H7 (cell line): ENCODE measurements at places on chromosomes 12 and 14. TPM values are rescaled to one million over a fixed set of nuclear protein-coding genes. Genes with fewer than 3 reads are reported as not detected.

The C3AR1 gene
- total RNA-seq: not detected in 2 replicates

The SLC25A47 gene
- 0.07 and 0.18 TPM in 2 replicates for total RNA-seq

The MAGOHB gene
- total RNA-seq: 23.1 and 29.1 TPM in 2 replicates

The ARHGAP9 gene
- total RNA-seq: 2.6 and 6.3 TPM in 2 replicates

The SOX5 gene
- total RNA-seq: 3.3 and 3.8 TPM in 2 replicates

The TRHDE gene
- total RNA-seq: 0.70 and 3.5 TPM in 2 replicates

The GPX2 gene
- total RNA-seq: 0.63 and 1.3 TPM in 2 replicates

The PLEKHG7 gene
- not detected in 2 replicates for total RNA-seq

The GPR132 gene
- not detected in 2 replicates for total RNA-seq

The COCH gene
- 9.4 and 11.4 TPM in 2 replicates for total RNA-seq

The SSPN gene
- 0.31 and 1.1 TPM in 2 replicates for total RNA-seq

The TDRD9 gene
- not detected in 2 replicates for total RNA-seq

The BDKRB1 gene
- total RNA-seq: 0.41 and 1.4 TPM in 2 replicates

The LRP1-AS gene
- total RNA-seq: not detected in 2 replicates

The DEGS2 gene
- total RNA-seq: not detected in 2 replicates

The SLC11A2 gene
- total RNA-seq: 44.9 and 53.0 TPM in 2 replicates

The GOLT1B gene
- total RNA-seq: 28.2 and 40.3 TPM in 2 replicates

The LPAR5 gene
- 0.04 TPM in 1 of 2 replicates, not detected in the other for total RNA-seq

The NANOG gene
- total RNA-seq: 147 and 178 TPM in 2 replicates

The MUCL1 gene
- not detected in 2 replicates for total RNA-seq

The SMCO2 gene
- not detected in 2 replicates for total RNA-seq

The GON7 gene
- total RNA-seq: 5.0 and 8.7 TPM in 2 replicates

The CCDC175 gene
- not detected in 2 replicates for total RNA-seq

The BCL7A gene
- 10.6 and 11.2 TPM in 2 replicates for total RNA-seq

The GDF3 gene
- 144 and 172 TPM in 2 replicates for total RNA-seq

The AICDA gene
- not detected in 2 replicates for total RNA-seq

The RNASE11 gene
- not detected in 2 replicates for total RNA-seq

The CPNE6 gene
- total RNA-seq: 0.04 TPM in 1 of 2 replicates, not detected in the other

The PTPN6 gene
- total RNA-seq: 25.0 and 34.3 TPM in 2 replicates

The PLEKHD1 gene
- total RNA-seq: 0.10 and 0.37 TPM in 2 replicates

The TOMM20L gene
- total RNA-seq: not detected in 2 replicates

The WNT1 gene
- total RNA-seq: not detected in 2 replicates

The RACGAP1 gene
- 80.6 and 85.1 TPM in 2 replicates for total RNA-seq

The GPD1 gene
- 0.59 TPM in 1 of 2 replicates, not detected in the other for total RNA-seq

The TEX52 gene
- total RNA-seq: not detected in 2 replicates

The GTF2A1 gene
- 25.8 and 29.6 TPM in 2 replicates for total RNA-seq

The RAB21 gene
- total RNA-seq: 11.6 and 17.2 TPM in 2 replicates

The PLA2G1B gene
- total RNA-seq: not detected in 2 replicates

The NYNRIN gene
- total RNA-seq: 3.6 and 6.1 TPM in 2 replicates

The SRRM4 gene
- 0.26 and 0.76 TPM in 2 replicates for total RNA-seq

The NTN4 gene
- total RNA-seq: 1.2 and 1.4 TPM in 2 replicates

The RNASE1 gene
- total RNA-seq: 72.7 and 124 TPM in 2 replicates

The SIX4 gene
- 24.7 and 25.8 TPM in 2 replicates for total RNA-seq

The YBX3 gene
- 108 and 140 TPM in 2 replicates for total RNA-seq

The GPR84 gene
- not detected in 2 replicates for total RNA-seq

The MAP1LC3B2 gene
- 2.8 TPM in 1 of 2 replicates, not detected in the other for total RNA-seq
